CD4-positive, alpha-beta T cell treated with Interleukin-15 for 1 hour (primary cell): ENCODE measurements at places on chromosomes 16 and 17.

DNA sequence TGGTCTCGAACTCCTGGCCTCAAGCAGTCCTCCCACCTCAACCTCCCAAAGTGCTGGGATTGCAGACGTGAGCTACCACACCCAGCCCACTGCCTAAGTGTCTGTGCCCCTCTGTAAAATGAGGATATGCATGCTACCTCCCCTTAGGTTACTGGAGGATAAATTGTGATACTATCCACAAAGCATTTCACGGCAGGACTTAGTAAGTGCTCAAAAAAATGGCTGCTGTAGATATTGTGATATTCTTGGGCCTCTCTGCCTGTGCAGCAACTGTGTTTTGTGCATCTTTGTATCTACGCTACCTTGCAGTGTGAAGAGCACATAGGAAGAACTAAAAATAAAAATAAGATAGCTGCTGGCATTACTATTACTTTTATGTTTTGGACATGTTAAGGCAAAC, 1.9 kb upstream of the CASKIN1 start:
- no peak for DNase-seq

- DNase-seq: no peak
These were observed 2.1 kb downstream of the ZNF750 start for GRCh38 chr17:82837586-82838320.

DNA sequence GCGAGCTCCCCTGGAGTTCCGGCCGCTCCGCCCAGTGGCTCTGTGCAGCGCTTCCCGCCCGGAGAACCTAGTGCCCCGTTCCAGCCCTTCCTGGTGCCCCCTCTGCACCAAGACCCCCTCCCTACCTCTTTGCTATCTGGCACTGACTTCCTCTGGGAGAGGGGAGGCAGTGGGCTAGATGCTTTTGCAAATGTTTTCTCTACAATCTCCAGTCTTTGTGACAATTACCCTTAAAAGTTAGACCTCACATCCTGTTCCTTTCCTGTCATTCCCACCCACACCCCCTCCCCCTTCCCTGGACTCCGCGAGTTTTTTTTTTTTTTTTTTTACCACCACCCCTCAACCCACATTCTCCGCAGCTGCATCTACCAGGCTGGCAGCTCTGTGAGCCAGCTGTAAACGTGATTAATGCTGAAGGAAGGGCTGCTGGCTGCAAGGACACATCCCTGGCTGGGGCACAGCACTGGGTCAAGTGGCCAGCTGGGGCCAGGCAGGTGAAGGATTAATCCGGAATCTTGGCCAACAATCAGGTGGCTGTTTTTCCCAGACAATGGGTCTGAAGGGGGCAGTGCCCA, 101.5 kb downstream of the MGAT5B start:
- no peak for DNase-seq

DNA sequence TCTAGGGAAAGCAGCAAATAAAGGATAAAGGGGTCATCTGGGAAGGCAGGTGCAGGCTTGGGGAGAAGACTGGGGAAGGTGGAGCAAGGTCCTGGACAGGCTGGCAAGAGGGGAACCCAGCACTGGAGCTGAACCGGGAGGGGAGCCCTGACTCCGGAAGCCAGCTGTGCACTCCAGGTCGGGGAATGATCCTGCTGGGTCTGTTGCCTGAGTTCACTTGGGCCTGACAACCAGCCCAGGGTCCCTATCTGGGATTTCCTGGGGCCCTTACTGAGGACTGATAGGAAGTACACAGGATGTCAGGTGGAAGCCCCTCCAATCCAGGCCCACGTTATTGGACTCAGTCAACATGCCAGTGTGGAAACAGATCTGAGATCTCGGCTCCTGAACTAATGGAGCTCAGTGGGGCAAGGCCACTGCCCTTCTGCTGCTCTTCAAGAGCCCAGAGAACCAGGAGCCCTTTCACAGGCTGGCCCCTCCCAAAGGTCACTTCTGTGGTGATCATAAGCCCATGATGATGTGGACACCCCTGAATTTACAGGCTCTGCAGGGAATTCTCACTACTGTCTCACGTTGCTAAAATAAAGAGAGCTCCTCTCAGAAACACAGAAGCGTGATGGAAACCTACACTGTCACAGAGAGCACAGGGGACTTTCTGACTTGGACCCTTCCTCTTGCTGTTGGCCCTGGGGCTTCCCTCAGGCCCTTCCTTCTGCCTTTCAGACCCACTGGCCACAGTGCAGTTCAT, 19.9 kb upstream of the PITPNM3 start:
- DNase-seq: no peak

GRCh38 chr16:57999366-57999970, 1.0 kb downstream of the ZNF319 start:
- no peak for DNase-seq
